Fibroblast of skin of back (primary cell): ENCODE measurements at places on chromosomes 1 and 21.

GRCh38 chr1:64514197-64514765 lies 44.4 kb downstream of the CACHD1 start:
- peak; percentile 90 for DNase-seq

GRCh38 chr1:55526716-55527115 lies 311.6 kb upstream of the USP24 start:
- no peak for DNase-seq

- DNase-seq: no peak
Measured at GRCh38 chr1:110607536-110608230, 1.5 kb upstream of the KCNA2 start.

DNA sequence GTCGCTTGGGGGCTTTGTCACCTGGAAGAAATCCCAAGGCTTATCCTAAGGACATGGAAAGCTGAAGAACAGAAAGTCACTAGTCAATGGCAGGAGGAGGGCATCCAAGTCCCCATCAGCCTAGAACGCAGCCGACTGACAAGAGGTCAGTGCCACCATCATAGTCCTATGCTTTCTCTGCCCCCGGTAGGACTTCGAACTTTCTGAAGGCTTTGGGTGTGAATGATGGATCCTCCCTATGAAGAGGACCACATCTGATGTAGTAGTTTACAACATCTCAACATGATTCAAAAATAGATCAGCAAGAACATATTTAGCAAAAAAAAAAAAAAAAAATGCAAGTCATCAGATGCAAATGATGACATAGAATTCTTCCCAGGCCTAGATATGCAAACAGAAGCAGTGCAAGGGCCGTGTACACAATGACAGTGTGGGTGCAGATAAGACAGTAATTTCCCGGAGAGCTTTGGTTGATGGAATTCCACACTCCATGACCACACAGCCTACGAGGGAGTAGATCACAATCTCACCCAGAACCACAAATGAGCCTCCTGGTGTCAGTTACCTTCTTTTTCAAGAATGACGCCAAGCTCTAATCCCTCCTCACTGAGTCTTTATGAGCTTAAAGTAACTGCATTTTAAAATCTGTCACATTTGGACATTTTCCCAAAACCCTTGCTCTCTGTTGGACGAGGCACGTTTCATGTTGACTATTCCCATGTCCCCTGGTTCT lies 88.2 kb downstream of the PSMG1 start:
- DNase-seq: peak; percentile 88
